ENCODE measurements at places on chromosomes 2 and 18.

DNA sequence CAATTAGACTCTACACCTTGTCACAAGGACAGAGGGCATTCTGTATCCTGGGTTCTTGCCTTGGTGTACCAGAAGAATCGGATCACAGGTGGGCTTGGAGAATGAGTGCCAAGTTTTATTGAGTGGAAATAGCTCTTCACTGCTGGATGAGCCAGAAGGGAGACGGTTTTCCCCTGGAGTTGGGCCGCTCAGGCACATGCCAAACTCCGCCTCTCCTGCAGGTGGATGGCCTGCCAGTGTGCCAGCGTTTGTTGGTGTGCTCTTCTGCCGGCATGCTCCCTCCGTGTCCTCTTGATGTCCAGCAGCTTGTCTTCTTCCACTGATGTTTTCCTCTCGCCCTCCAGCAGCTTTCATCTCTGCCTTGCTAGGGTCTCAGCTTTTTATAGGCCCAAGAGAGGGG, 115.5 kb upstream of the RAB27B start:
- no peak for DNase-seq

- no peak for DNase-seq
These were observed 254.1 kb downstream of the HDAC4 start for GRCh38 chr2:239146741-239147181.

GRCh38 chr2:62857139-62857931, 151.8 kb downstream of the EHBP1 start:
- DNase-seq, result no peak

GRCh38 chr2:166117491-166117890, 10.3 kb downstream of the SCN1A start:
- DNase-seq, result no peak

DNA sequence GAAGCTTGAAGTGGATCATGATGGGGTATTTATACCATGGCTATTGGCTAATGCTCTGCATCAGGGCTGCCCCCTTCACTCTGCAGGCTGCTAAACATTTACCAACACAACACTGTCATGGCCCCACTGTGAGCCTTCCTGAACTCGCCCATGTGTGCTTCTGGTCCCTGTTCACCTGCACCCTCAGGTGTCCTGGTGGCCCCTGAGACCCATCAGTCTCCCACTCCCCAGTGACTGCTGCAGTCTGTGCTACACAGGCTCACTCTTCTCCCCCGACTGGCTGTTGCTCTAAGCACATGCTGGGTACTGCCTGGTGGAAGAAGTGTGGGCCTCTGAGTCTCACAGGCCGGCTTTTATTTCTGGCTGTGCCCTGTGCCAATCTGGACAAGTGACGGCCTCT, 183.0 kb upstream of the HS6ST1 start:
- DNase-seq, result no peak

DNA sequence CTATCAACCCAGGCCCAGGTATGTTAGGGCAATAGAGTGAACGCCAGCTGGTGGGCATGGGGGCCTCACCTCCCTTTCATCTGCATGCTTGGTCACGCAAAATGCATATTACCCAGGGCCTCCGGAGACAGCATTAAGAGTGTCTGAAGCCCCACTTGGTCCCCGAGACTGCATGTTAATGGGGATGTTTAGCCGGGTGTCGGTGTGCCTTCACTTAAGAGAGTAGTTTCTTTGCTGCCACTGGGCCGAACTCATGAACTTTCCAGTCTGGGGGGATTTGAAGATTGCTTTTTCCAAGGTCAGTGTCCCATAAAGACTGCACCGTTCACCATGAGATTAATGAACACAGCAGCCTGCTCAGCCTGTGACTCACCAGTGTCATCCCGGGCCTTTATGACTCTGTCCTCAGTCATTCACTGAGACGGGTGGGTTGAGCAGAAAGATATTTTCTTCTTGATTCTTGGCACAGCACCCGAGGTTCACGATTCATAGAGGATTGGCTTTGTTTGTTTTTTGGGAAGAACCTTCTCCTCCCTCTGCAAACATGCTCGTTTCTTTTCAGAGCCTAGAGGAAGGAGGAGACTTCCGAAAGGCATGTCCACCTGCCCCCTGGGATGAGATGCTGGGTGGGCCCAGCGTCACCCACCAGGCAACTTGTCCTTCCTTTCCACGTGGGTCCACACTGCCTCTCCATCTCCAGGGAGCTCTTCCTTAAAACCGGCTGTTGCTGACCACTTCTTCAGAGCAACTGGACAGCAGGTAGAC, 199.1 kb downstream of the GLI2 start:
- DNase-seq, result peak; percentile 89

DNA sequence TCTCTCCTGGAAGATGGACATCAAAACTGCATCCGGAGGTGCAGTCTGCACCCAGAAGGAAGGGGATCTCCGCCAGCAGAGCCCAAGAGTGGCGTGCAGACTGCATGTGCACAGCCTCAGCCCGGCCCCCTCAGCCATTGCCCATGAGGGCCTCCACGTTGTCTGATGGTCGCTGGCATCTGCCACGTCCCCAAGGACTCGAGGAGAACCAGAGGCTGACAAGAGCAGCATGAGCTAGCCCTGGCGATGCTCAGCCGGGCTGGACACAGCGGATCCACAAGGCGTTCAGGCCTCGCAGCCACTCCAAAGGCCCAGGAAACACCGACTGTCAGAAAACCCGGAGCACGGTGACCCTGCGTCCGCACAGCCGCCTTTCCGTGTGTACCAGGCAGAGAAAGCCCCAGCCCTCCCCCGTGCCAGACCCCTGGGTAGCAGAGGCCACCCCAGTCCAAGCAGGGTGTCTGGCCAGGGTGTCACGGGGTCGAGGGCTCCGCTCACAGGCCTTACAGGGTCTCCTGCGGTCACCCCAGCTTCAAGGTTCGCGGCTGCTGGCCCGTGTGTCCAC, 48.3 kb downstream of the SLC66A2 start:
- DNase-seq, result no peak

DNA sequence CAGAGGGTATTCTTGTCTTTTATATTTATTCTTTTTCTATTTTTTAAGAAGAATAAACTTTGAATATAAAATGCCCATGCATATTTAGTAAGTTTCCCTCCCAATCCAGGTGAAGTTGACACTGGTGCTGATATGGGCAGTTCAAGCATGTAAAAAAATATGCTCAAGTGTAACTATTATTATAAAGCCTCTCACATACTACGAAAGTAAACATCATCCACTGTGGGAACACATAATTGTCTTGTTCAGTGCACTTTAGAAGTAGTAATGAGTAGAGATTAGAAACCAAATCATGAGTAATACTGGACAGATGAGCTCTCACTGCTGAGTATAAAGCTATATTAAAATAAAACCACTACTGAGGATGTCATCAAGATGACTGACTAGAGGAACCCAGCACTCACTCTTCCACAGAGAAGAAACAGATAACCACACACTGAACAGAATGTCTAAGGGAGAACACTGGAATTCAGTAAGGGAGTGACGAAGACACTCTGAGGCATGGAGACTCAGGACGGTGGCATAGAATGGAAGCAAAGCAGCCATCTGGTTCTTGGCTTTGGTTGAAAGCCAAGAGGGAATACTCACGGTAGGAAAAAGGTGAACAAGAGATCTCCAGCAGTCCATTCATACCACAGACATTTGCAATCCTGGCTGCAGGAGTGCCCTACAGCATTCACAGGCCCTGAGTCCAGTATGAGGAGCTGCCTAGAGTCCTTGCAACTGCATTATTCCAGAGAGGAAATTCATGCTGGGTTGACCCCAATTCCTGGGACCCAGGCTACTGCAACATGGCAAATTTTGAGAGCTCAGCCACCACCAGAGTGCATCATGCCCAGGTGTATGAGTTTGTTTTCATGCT, 9.5 kb upstream of the FAM110C start:
- DNase-seq, result no peak

- DNase-seq, result no peak
These were observed 17.7 kb downstream of the CXCR1 start for GRCh38 chr2:218149098-218149497.

GRCh38 chr18:61951396-61951795, 58.6 kb upstream of the RNF152 start:
- DNase-seq, result no peak

DNA sequence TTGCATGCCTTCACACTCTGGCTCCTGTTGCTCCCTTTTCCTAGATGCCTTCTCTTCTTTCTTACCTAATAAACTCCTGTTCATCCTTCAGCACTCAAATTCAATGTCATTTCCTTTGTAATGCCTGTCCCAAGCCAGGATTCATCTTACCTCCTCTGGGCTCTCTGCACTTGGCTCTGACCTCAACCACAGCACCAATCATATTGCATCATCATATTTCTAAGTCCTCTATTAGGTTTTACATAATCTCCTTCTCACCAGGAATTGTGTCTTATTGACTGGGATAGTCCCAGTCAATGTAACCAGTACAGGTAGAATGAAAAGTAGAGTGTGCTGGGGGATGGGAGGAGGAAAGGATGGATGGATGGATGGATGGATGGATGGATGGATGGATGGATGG, 187.1 kb downstream of the NRP2 start:
- no peak for DNase-seq

GRCh38 chr18:45384137-45384961, 230.9 kb upstream of the SLC14A2 start:
- DNase-seq, result peak; percentile 6

- peak; percentile 13 for DNase-seq
These were observed 40.7 kb upstream of the RAB27B start for GRCh38 chr18:54787616-54788015.

- no peak for DNase-seq
These were observed 138.5 kb upstream of the LYPD6 start for GRCh38 chr2:149191915-149192314.

DNA sequence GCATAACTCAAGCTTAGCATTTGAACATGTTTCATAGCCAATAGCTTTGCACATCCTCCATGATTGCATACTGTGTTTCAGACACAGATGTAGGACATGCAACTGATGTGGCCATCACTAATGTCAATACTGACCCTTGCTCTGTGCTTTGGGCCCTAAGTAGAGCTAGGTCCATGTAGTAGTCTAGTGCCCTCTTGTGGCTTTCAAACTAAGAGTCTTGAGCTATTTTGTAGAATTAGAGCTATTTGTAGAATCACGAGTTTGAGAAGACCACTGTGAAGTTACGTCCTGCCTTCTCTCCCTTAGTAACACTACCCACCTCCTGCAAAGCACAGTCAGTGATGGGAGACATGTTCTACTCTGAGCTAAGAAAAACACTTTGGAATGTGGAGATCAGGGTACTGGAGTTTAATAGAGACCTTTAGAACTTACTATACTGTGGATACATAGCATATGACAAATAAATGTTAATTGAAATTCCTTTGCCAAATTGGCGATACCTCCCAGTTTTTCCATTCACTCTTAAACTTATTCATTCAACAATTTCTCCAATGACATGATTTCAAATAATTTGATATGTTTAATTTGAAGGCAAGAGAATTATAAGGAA, 306.5 kb upstream of the TNP1 start:
- peak; percentile 11 for DNase-seq

DNA sequence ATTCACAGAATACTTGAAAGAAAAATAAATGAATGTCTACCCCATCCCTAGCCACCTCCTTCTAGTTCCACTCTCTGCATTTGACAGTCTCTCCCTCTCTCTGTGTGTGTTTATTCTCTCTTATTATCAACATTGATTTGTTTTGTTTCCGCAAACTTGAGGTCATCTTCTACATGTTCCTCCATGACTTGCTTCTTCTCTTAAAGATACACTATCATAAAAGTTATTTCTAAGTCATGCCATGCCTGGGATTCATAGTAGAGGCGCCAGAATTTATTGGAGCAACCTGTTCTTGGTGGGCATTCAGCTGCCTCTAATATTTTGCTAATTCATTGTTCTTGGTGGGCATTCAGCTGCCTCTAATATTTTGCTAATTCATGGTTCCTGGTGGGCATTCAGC, 58.9 kb upstream of the SMAD7 start:
- DNase-seq, result no peak

DNA sequence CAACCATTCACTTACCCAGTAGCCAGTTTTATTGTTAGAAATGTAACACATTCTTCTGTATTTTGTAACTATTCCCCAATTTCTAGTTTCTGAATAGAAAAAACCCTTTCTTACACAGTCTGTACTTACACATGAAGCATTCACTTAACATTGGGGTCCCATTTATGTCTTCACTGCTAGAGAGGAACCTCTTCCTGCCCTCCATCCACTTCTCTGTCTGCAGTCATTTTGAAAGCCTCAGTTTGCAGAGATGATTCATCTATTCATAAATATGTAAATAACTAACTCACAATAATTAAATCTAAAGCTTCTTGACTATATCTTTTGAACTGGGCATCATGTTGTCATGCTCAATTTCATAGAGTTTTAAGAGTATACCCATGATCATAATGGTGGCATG, 55.9 kb downstream of the ZRANB3 start:
- DNase-seq, result no peak

Measured in HS-5 (cell line).